ENCODE measurements at places on chromosomes 4 and X.

- DNase-seq: no peak
These were observed 128.2 kb upstream of the OTUD4 start for GRCh38 chr4:145308598-145308997.

- no peak for DNase-seq
These were observed 109.0 kb upstream of the C1QTNF7 start for GRCh38 chr4:15318621-15319348.

DNA sequence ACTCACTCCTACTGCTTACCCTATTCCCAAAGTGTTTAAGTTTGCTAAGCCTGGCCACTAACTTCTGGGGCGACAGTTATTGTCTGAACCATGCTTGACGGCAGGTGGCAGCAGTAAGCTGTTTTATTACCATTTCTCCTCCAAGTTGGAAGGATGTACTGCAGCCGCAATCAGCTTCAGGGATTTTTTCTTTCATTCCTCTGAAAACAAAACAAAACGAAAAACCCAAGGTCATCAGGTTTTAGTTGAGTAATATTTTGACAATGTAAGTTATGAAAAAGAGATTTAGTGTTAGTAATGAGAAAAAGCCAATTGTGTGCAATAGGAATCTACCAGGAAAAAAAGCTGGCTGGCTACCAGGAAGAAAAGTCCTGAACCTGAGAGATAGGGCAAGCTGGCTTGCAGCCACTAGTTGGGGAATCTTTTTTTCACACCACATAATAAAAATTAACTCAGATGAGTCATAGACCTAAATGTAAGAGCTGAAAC, 13.2 kb upstream of the RAB9B start:
- peak; percentile 62 for DNase-seq

DNA sequence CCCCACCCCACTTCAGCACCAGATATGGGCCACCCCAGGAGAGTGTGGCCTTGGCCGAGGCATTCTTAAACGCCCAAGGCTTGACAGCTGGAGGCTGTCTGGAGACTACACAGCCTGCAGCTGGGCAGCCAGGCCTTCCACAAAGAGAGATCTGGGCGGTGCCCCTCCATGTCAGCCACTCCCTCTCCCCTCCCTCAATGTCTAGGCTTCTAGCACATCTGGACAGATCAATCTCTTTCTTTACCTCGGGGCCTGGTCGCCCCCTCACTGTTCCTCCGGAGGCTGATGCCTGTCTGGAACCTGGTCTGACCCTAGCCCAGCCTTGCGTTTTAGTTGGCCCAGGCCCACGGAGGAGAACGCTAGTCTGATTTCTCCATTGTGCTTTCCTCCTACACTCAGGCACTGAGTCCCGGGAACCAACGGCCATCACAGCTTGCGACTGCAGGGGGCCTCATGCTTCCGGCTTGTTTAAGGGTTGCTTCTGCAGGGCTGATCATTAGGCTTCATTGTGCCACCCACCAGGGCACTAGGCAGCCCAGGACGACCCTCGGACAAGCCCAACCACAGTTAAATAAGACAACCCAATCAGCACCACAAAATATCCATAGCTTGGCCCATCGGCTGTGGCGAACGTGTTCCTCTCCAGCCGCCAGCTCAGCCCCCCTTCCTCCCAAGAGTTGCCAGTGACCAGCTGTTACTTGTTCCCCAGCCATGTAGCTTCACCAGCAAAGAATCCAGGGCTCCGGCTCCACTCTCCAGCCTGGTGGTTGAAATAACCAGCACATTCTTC, 200.6 kb downstream of the BCOR start:
- DNase-seq: no peak

- DNase-seq: no peak
These were observed 68.7 kb downstream of the MGST2 start for GRCh38 chr4:139734201-139734874.

DNA sequence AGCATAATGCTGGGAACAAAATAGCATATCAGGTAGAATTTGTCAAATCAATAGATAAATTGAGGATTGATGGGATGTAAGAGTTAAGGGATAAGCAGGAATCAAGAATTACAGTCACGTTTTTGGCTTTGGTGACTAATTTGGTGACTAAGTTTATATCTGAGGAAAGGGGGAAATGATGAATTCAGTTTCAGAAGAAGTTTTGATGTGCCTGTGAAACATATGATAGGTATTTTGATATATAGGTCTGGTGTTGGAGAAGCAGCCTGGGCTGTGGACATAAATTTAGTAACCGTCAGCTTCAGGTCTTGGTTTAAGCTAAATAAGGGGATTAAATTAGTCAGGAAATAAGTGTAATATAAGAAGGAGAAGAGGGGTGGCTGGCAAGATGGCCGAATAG, 79.0 kb upstream of the EDA2R start:
- DNase-seq: no peak

GRCh38 chr4:151415978-151416377, 7.0 kb downstream of the FHIP1A start:
- no peak for DNase-seq

DNA sequence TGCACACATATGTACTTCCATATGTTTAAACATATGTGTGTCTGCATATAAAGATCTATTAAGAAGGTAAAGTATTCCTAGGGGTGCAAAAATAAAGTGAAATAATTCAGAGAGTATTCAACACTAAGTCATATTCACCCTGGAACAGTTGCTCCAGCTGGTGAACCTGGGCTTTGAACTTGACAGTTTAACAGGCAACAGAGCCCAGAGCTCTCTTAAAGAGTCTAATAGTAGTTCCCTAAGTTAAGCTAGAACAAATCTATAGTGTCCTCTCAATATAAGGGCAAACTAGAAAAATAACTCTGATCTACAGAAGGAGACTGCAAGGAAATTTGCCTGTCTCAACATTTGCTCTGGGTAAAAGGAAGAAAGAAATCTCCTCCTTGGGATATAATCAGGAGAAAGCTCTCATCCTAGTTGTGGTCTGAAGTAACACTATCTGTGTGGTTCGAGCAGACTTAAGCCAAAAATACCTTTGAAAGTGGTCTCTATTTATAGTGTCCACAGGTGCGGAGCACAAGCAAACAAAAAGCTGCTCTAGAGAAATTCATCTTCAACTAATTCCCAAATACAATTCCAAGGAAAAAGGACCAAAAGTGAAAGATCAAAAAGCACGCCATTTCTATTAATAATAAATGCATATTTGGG, 29.9 kb downstream of the VEGFC start:
- DNase-seq: no peak

- no peak for DNase-seq
These were observed 21.8 kb downstream of the C4orf33 start for GRCh38 chr4:129117705-129118104.

DNA sequence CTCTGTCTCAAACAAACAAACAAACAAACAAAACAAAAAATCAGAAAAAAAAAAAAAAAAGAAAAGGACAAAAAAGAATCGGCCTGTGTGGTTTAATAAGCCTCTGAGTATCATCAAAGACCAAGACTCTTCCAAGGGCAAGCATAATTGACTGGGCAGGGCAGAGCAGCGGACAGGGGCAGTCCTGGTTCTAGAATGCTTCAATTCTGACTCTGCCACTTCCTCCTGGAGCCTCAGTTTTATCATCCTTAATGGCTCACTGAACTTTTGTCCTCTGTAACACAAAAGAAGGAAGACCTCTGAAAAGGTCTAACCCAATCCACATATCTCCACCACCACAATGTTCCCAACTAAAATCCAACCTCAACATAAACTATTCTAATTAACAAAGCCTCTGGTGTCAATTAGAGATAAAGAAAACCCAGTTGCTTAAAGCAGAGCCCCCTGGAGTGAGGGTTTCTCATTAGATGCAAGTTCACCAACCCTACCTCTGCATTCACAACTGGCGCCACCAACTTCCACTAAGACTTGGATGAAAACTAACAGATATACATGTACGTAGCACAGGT, 51.7 kb downstream of the TBC1D9 start:
- DNase-seq: no peak

DNA sequence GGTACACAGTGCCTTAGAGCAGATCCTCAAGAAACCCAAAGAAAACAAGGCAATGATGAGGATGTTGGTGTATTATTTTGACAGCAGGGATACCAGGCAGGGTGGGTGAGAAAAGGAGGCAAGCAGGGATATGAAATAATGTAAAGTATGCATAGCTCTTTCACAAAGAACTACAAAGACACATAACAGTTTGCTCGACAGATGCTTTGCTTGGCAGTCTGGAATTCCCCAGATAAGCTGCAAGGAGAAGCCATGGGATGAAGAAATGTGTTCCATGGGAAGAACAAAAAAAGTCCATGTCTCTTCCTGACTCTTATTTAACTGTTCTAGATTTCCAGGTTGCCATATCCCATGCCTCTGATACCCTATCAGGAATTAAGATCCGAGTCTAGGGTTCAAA, 75.4 kb downstream of the FAM13A start:
- DNase-seq: no peak

DNA sequence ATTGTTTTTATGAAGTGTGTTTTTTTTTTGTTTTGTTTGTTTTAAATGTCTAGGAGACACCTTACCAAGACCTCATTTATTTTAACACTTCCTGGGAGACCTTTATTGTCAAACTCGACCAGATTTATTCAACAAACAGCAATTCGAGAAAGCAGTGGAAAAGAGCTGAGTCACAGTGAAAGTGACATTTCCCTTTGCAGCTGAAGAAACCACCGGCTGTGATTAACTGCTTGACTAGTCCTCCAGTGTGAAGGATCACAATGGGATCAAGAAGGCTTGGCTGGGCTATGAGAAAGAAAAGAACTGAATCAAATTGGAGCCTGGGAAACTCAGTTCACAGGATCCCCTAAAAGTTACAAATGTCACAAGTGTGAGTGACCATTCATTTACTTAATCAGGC, 11.9 kb upstream of the ADH7 start:
- DNase-seq: no peak

- DNase-seq: no peak
These were observed 25.5 kb upstream of the FUNDC1 start for GRCh38 chrX:44568196-44568595.

DNA sequence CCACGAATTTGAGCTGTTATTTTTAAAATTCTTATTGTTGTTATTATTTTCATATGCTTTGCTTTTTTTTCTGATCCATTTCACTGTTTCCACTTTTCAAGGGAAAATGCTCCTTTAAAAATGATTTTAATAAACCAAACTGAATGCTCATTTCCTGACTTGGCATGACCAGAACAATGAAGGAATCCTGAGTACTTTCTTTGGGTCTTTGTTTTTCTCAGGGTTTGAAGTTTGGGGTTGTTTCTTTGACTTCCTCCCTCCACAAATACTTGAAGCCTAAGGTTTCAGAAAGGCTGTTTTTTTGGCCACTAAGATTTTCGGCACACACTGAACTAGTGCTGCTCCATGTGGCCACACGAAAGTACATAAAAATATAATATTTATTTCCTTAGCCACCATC, 171.0 kb downstream of the NR3C2 start:
- no peak for DNase-seq

DNA sequence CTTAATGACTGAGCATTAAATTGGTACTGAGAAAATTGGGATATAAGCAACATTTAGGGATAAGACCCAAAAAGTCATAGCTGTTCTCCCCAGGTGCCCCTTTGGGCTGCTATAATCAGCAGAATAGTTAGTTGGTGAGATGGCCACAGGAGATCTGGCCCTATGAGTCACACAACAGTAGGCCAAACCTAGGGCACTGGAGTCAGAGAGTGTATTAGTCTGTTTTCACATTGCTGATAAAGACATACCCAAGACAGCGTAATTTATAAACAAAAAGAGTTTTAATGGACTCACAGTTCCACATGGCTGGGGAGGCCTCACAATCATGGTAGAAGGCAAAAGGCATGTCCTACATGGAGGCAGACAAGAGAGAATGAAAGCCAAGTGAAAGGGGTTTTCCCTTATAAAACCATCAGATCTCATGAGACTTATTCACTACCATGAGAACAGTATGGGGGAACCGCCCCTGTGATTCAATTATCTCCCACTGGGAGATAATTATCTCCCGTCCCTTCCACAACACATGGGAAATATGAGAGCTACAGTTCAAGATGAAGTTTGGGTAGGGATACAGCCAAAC, 338.3 kb upstream of the NR3C2 start:
- DNase-seq: no peak

GRCh38 chr4:140826701-140827027, 70.5 kb upstream of the TBC1D9 start:
- DNase-seq: no peak

DNA sequence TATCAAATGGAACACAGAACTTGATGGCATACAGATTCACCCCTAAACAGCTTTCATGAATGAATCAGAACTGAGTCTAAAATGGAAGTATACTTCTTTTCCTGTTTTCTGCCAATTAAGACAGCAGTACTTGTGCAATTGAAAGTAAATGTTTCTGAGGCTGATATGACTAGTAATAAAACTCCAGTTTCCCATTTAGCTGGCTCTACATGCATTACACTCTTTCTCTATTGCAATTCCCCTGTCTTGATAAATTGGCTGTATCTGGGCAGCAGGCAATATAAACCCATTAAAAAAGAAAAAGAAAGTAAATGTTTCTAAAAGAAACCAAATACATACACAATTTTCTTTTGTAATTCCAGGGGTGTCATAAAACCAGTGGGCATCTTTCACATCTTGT, 4.6 kb downstream of the NOA1 start:
- no peak for DNase-seq

DNA sequence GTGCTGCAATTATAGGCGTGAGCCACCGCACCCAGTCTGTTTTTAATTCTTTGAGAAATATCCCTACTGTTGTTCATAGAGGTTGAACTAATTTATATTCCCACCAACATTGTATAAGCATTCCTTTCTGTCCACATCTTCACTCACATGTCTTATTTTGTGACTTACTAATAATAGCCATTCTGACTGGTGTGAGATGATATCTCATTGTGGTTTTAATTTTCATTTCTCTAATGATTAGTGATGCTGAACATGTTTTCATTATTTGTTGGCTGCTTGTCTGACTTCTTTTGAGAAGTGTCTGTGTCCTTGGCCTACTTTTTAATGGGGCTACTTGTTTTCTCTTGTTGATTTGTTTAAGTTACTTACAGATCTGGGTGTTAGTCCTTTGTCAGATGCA, 310.9 kb upstream of the MAOA start:
- DNase-seq: no peak

GRCh38 chr4:123018396-123018775, 96.0 kb upstream of the NUDT6 start:
- DNase-seq: no peak

GRCh38 chrX:13658602-13659001, 5.7 kb downstream of the TCEANC start:
- DNase-seq: no peak

DNA sequence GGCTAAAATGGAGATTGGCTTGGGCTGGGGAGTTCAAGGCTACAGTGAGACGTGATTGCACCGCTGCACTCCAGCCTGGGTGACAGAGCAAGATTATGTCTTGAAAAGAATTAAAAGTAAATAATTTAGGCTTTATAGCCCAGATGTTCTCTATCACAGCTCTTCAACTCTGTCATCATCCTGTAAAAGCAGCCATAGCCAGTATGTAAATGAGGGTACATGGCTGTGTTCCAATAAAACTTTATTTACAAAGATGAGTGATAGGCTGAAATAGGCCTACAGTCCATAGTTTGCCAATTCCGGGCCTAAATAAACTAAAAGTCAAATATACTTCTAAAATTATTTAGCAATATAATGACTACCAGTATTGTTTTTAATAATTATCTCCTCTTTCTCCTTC, 9.2 kb downstream of the RRH start:
- no peak for DNase-seq

- DNase-seq: no peak
These were observed 433.2 kb downstream of the STIM2 start for GRCh38 chr4:27293831-27294230.

- no peak for DNase-seq
These were observed 13.8 kb upstream of the MAN2B2 start for GRCh38 chr4:6561173-6561516.

- peak; percentile 8 for DNase-seq
These were observed 12.3 kb downstream of the NAT8L start for GRCh38 chr4:2071252-2071911.

- no peak for DNase-seq
These were observed 68.4 kb upstream of the DDIT4L start for GRCh38 chr4:100258675-100259074.
